Aorta (tissue), 5 donors: ENCODE measurements at places on chromosomes 7 and 10. TPM values are rescaled to one million over a fixed set of nuclear protein-coding genes. Genes with fewer than 3 reads are reported as not detected.

The EEPD1 gene
- total RNA-seq: 14.4 TPM

The C10orf71 gene
- total RNA-seq: 0.13 TPM

DNA sequence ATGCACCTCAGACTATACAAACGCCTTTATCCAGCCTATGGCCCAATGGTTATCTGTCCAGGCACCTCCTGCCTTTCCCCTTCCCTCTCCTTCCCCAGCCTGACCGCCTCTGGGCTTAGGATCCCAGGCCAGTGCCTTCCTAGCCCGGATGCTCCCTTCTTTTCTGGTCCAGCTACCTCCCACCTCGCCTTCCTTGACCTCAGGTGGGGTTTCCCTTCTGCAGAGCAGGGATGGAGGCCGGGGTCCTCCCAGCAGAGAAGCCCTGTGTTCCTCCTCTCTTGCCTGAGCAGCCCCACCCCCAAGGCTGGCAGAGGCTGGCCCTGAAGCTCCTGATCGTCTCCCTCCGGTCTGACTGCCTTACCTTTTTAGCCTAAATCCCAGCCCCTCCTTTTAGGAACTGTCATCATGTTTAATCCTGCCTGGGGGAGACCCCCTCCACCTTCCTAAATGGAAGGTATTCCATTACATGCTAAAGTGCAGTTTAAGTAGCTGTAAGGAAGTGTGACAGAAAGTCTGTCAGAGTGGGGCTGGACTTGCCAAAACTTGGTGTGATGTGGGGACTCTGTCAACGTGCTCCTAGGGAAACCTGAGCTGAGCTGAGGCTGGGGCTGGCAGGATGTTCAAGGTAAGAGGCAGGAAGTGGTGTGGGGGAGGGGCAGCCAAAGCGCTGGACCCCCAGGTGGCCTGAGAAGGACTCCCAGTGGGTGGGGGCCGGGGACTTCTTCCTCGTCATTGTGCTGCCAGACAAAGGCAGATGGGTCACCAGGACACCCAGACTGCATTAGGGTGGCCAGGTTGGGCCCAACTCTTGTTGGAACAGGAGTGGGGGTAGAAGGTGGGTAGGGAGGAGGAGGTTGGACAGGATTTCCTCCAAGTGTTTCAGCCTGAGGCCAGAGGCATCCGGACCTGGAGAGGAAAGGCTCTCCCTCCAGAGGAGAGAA, 39.5 kb downstream of the LBX1 start:
- no peaks in the 10 kb centered on the region for H3K27me3 ChIP-seq
- no peak overlapping the region for H3K27ac ChIP-seq
- no peak overlapping the region for H3K4me3 ChIP-seq
- H3K36me3 ChIP-seq: no peaks in the 10 kb centered on the region
- DNase-seq: no peak

GRCh38 chr7:36667007-36667745, 57.1 kb downstream of the AOAH start:
- no peaks in the 10 kb centered on the region for H3K4me1 ChIP-seq
- no peak overlapping the region for H3K4me3 ChIP-seq
- no peaks in the 10 kb centered on the region for H3K27me3 ChIP-seq
- DNase-seq: no peak

GRCh38 chr7:158631574-158632195, 44.1 kb upstream of the PTPRN2 start:
- H3K4me1 ChIP-seq: no peaks in the 10 kb centered on the region
- H3K27me3 ChIP-seq: no peaks in the 10 kb centered on the region
- H3K27ac ChIP-seq: no peak overlapping the region
- H3K36me3 ChIP-seq: no peaks in the 10 kb centered on the region

- H3K4me1 ChIP-seq: no peaks in the 10 kb centered on the region
These were observed 136.6 kb downstream of the ARHGAP22 start for GRCh38 chr10:48468130-48468790.

GRCh38 chr7:87206361-87206760, 13.2 kb downstream of the TMEM243 start:
- no peaks in the 10 kb centered on the region for H3K4me1 ChIP-seq
- no peak overlapping the region for H3K27ac ChIP-seq
- no peaks in the 10 kb centered on the region for H3K27me3 ChIP-seq
- H3K4me3 ChIP-seq: no peak overlapping the region

GRCh38 chr7:69192134-69192533, 406.1 kb upstream of the AUTS2 start:
- no peak for DNase-seq
- H3K27me3 ChIP-seq: no peaks in the 10 kb centered on the region
- H3K27ac ChIP-seq: no peak overlapping the region
- H3K36me3 ChIP-seq: no peaks in the 10 kb centered on the region
- no peak overlapping the region for H3K4me3 ChIP-seq

DNA sequence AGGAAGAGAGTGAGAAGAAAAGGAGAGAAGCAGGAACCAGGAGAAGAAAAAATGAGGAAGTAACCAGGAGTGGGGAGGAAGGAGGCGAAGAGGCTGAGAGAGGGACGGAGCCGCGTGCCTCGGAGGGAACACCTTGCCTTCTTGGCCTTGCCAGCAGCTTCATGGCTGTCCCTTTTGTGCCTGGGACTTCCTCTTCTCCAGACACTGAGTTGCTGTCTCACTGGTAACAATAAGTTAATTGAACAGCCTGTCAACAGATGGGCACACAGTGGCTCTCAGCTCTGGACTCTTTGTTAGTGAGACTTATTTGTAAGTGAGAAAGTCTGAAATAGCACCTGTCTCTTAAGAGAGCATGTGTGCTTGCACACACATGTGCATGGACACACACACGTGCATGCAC, 83.2 kb downstream of the GATA3 start:
- H3K36me3 ChIP-seq: no peaks in the 10 kb centered on the region
- H3K4me3 ChIP-seq: no peak overlapping the region
- no peaks in the 10 kb centered on the region for H3K27me3 ChIP-seq
- H3K27ac ChIP-seq: no peak overlapping the region
- no peak for DNase-seq

GRCh38 chr10:29623797-29624196, 11.0 kb downstream of the SVIL start:
- no peak for DNase-seq
- H3K27ac ChIP-seq: no peak overlapping the region
- peaks cover 11% of the 10 kb centered on the region for H3K4me1 ChIP-seq
- no peak overlapping the region for H3K4me3 ChIP-seq
- H3K36me3 ChIP-seq: no peaks in the 10 kb centered on the region
- no peaks in the 10 kb centered on the region for H3K27me3 ChIP-seq
